Activated CD8-positive, alpha-beta memory T cell treated with anti-CD3 and anti-CD28 coated beads, Interleukin-2, amount 10 ng/mL, durations not matched to agents 7 days and 5 days (primary cell): ENCODE measurements at places on chromosomes 6 and 20. TPM values are rescaled to one million over a fixed set of nuclear protein-coding genes. Genes with fewer than 3 reads are reported as not detected.

Gene DEFB110
- total RNA-seq, result not detected

Gene STXBP5
- total RNA-seq, result 16.1 TPM

DNA sequence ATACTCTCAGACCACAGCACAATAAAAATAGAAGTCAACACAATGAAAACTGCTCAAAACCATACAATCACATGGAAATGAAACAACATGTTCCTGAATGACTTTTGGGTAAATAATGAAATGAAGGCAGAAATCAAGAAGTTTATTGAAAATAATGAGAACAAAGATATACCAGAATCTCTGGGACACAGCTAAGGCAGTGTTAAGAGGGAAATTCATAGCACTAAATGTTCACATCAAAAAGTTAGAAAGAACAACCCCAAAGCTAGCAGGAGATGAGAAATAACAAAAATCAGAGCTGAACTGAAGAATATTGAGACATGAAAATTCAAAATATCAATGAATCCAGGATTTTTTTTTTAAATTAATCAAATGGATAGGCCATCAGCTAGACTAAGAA, 183.3 kb downstream of the BACH2 start:
- DNase-seq, result no peak

DNA sequence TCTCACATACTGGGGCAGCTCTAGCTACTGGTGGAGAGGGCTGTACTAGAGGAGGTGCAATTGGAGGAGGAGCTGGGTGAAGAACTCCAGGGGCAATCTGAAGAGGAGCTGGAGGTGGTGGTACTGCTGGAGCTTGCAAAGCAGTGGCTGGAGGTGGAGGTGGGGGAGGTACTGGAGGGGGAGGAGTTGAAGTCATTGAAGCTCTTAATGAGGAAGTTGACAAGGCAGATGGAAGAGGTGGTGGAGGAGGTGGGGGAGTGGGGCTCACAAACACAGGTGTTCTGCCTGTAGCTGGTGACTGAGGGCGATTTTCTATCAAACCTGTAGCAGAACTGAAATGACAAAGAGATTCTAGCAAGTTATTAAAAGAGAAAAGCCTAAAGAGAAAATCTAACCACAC, 77.6 kb downstream of the WASF1 start:
- no peak for DNase-seq

DNA sequence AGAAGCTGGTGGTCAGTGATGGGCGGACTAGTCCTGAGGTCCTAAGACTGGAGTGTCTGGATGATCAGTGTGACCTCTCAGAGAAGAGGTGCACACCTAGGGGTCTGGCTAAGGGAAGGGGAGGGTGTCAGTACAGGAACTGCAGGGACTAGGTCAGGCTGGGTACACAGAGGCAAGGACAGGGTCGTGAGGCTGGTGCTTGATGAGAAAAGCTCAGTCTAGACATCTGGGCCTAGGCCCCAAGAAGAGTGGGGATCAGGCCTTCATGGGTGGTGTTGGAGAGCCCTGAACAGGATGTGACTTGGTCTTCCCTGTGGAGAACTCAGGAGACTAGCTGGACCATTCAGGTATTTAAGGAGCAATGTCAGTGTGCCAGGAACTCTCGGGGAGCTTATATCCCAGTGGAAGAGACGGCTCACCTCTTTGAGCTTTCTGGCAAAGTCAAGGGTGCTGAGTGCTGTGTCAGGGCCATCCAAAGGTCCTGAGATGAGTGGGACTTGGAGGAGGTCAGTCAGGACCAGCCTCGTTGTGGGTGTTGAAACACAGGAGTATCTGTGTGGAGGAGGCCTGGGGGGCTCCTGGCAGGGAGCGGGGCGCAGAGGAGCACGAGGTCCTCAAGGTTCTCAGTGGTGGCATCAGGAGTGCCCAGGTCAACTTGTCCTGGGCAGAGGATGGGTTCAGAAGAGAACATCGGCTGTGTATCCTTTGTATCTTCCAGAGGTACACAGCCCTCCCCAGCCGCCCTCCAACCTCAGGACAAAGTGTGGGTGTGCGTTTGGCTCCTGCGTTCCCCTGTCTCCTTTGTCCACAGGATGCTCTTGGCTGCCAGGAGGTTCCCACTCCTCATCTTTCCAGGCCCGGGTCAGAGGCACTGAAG, 13.3 kb upstream of the MYT1 start:
- DNase-seq, result no peak

GRCh38 chr20:62741701-62742491, 33.3 kb downstream of the NTSR1 start:
- DNase-seq, result no peak

DNA sequence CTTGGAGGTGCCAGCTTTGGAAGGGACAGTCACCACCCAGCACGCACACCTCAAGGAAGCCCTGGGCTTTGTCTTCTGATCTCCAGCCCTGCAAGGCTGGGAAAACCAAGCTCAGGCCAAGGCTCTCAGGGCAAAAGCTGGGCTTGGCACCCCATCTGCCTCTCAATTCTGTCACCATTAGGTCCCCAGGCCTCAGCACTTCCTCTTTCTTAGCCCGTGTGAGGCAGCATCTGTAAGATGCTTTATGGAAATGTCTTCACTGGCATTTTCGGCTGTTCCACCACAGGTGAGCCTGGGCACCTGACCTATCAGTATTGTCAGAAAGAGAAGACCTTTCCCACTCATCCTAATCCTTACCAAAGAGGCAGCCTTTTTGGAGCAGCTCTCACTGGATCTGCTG, 24.6 kb downstream of the GMEB2 start:
- no peak for DNase-seq
